ENCODE measurements at places on chromosomes 12 and 14. TPM values are rescaled to one million over a fixed set of nuclear protein-coding genes. Genes with fewer than 3 reads are reported as not detected.
A peak's percentile ranks its signal among the peaks of the same experiment; 100 is the strongest.

DNA sequence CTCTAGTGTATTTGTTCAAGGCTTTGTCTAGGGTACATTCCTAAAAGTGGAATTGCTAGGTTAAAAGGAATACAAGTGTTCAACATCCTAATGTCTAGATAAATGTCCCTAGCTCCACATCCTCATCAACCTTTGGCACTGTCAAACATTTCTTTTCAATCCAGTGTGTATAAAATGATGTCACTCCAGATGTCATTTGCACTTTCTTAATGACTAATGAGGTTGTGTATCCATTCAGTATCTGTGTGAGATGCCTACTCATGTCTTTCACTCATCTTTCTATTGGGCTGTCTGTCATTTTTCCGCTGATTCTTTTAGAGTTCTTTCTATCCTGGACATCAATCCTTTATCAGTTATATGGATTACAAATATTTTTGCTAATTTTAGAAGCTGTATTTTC lies 43.3 kb downstream of the ARMH4 start:
- DNase-seq: no peak

- DNase-seq: peak; percentile 75
Observed at GRCh38 chr14:61472011-61472672, 150.8 kb downstream of the PRKCH start.

- DNase-seq: no peak
Observed at GRCh38 chr14:96158735-96159134, 45.9 kb upstream of the BDKRB2 start.

The TRIM9 gene
- total RNA-seq: 2.3 TPM

The GALNT6 gene
- not detected for total RNA-seq

The C12orf54 gene
- not detected for total RNA-seq

The HOXC13 gene
- 0.24 TPM for total RNA-seq

The FZD10 gene
- not detected for total RNA-seq
